DMS53 (cell line): ENCODE measurements at places on chromosomes 16 and 17.

GRCh38 chr17:6701719-6702118, 11.4 kb downstream of the SLC13A5 start:
- DNase-seq = peak; percentile 42

DNA sequence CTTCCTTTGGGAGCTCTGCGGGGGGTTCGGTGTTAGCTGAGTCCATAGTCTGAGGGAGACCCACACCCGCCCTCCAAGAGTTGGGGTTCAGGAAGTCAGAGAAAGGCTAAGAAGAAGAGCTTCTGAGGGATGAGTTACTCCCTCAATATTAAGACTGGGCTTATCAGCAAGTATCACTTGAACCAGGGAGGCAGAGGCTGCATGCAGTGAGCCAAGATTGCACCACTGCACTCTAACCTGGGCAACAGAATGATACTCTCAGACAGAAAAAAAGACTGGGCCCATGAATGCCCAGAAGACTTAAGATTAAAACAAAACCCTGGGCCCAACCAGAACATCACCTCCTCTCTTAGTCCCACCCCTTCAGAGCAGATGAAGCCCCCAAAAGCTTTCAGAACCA, 6.0 kb downstream of the NKIRAS2 start:
- DNase-seq = no peak

DNA sequence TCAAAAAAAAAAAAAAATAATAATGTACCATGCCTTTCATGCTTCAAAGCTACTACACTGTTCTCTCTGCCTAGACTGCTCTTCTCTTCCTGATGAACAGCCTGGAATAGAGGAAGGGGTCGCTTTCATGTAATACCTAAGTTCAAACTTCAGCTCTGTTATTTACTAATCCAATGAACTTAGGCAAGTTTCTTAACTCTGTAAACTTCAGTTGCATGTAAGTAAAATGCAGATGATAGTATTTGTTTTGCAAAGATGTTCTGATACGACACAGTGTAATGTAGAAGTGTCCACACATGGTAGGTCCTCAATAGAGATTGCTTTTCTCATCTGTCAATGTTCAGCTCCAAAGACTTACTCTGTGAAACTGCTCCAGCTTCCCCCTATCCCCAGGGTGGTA, 6.6 kb downstream of the COA3 start:
- DNase-seq = no peak

DNA sequence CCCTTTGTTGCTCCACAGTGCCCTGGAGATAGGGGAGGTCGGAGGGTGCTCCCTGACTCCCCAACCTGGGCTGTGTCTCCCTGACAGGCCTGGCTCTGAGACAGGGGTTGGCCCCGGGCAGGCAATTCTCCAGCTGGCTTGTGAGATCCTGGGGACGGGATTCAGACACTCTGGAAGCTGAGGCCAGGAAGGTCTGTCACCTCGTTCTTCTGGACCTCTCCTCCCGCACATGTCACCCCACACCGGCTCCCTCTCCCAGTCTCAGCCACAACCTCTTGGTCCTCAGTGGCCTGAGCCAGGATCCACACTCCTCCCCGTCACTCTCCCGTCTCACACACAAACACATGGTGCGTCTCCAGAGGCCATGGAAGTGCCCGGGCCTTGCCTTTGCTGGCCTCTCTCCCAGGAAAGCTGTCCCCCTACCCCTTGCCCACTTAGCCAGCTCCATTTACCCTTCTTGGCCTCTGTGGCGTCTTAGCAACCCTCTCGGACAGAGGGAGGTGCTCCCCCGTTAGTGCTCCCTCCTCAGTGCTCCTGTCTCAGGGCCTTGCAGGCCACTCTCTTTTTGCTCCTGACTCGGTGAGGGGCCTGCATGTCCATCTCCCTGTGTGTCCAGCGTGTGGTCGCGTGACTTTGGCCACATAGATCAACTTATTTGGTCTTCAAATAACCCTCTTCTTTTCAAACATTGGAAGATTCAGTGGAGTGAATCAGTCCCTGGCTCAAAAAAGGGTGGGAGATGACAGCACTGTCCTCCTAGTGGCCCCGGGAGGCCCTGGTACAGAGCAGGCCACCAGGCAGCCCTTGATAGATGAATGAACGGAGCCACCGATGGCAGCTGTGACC, 747 bp downstream of the ADGRG3 start:
- no peak for DNase-seq

DNA sequence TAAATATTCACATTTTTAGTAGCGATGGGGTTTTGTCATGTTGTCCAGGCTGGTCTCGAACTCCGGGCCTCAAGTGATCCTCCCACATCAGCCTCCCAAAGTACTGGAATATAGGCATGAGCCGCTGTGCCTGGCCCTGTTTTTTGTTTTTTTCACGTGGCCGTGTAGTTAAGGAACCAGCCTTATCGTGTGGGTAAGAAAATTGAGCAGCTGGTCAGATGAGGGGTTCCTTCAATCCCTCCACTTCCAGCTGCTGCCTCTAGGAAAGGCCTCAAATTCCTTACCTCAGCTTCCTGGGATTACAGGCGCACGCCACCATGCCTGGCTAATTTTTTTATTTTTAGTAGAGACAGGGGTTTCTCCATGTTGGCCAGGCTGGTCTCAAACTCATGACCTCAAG, 5.9 kb upstream of the DPEP2 start:
- no peak for DNase-seq

- no peak for DNase-seq
Observed at GRCh38 chr16:7182510-7183109, 150.0 kb upstream of the RBFOX1 start.

DNA sequence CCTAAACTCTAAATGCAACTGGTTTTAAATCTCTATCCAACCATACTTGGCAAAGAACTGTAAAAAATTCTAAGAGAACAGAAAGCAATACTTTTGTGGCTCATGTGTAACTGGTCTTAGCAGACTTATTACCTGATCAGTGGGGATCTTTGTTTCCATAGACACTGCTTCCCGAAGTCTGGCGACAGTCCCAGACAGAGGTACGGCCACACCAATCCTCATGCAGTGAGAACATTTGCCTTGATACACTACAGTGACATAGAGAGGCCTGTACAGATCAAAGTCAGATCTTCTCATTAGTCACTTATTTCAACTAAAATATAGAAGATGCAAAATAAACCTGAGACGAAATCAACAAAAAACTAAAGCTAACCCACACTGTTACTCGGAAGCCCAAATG, 43.9 kb downstream of the USP31 start:
- no peak for DNase-seq

- DNase-seq = peak; percentile 78
Observed at GRCh38 chr17:81994593-81995462, 17.4 kb downstream of the ASPSCR1 start.

GRCh38 chr17:4135489-4135888, 7.3 kb downstream of the ZZEF1 start:
- DNase-seq = no peak

DNA sequence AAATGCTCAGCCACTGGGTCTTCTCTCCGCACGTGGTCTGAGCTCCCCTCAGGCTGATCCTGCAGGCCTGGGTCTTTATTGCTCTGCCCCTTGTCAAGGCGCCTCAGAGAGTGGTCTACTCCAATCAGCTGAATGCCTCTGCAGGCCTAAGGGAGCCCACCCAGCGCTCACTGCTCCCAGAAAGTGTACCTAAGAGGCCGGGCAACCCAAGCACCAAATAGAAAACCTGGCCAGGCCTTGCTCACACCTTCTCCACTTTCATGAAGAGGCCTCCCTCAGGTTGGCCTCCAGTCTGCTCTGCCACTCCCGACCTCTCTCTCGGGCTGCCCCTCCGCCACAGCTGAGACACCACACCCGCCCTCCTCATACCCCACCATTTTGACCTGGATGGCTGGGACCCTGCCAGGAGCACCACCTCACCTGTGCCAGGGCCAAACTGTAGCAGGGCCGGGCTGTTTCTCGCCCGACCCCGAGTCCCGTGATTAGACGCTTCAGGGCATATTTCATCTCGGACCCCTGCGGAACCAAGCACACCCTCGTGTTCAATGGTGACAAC, 665 bp downstream of the MYBBP1A start:
- peak; percentile 31 for DNase-seq

DNA sequence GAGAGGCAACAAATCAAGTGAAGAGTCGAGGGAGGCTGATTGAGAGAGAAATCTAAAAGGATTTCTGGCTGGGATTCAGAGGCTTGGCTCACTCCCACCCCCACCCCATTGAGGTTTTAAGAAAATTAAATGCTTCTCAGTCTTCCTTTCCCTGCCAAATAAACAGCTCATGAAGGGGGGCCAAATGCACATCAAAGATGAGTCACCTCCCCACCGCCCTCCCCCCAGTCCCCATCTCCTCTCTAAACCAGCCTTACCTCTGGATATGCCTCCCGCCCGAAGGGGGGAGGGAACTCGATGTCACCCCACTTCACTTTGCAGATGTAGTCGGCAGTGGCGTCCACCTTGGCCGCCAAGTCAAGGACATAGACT, 11.6 kb downstream of the ACLY start:
- no peak for DNase-seq

- no peak for DNase-seq
Observed at GRCh38 chr16:88017587-88018101, 66.4 kb downstream of the BANP start.

GRCh38 chr17:79671085-79671694, 59.6 kb upstream of the ENPP7 start:
- DNase-seq = no peak

GRCh38 chr17:12402963-12403622, 262.6 kb upstream of the MYOCD start:
- DNase-seq = no peak

DNA sequence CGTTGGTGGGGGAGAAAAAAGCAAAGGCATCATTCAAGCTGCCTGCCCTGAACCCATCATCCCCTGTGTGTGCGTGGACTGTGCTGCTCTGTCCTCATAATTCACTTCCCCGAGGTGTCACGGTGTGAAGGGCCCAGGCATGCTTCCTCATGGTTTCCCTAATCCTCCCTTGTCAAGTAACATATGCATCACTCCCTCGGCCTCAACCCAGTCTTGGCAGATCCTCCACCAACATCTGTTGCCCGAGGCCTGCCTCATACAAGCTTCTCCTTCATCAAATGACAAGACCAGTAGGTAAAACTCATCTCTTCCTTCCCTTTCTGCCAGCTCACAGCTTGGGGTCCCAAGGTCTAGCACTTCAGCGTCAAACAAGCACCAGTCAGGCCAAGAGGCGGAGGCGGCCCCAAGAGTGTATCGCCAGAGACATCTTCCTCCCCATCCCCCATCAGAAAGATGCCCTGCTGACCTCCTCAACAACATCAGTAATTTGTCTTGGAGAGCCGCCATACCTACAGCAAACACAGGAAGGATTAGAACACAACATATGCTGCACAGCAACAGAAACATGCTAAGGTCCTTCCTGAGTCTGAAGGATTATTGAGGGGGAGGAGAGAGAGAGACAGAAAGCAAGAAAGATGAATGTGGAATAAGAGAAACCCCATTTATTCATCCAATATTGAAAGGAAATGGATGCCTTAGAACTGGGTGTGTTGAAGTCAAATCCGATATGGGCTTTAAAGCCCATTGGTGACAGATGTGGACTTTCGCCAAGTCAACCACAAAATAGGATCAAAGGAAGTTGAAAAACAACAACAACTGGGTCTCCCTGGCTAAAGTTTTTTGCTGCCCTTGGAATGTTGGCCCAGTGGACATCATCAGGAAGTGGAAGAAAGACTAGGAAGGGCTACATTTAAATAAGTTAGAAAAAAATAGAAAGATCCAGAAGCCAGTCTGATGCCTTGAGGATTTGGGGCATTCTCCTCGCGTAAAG, 38.4 kb downstream of the SOX9 start:
- peak; percentile 39 for DNase-seq

GRCh38 chr16:56192635-56192945, 1.3 kb downstream of the GNAO1 start:
- no peak for DNase-seq

GRCh38 chr17:7282752-7283321, 1.3 kb downstream of the SLC2A4 start:
- peak; percentile 42 for DNase-seq

GRCh38 chr17:57221366-57222350, 34.7 kb upstream of the MSI2 start:
- peak; percentile 1 for DNase-seq

GRCh38 chr17:71757156-71757555, 363.7 kb upstream of the SOX9 start:
- DNase-seq = no peak

DNA sequence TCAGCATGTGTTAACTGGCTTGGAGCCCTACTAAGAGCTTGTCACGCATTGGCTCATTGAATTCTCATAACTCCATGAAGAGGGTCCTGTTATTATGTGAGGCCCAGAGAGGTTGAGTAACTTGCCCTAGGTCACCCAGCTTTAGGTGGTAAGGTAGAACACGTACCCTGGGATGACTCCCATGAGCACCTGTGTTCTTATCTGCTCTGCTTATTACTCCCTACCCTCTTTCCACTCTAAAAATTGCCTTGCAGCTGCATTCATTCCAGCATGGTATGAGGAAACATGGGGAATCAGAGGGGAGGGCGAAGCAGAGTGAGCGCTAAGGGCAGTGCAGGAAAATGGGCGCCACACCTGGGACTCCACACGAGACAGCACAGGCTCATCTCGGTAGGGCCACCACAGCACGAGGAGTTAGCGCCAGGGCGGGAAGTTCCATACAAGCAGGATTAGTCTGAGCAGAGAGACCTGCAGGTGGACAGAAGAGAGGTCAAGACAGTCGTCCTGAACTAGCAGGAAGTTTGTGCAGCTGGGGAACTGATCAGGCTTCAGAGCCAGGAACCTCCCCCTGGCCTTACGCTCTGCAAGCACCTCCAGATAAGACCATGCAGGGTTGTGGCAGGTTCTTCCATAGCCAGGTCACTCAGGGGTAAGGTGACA, 10.1 kb downstream of the COPZ2 start:
- DNase-seq = peak; percentile 58

DNA sequence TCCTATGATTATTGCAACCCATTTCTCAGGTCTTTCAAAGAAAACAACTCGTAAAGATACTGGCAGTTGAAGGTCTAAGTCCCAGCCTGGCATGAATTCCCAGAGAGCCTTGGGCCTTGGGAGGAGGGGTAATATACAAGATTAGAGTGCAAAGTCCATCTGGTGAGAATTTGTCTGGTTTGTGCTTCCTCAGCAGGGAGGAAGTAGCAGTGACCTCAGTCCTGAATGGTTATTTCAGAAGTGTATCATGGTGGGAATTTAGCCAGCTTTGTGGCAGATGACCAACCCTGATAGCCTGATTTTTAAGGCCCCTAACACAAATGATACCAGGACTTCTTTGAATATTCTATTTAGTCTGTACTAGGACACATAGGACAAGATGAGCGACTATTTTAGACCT, 151.2 kb upstream of the TBX2 start:
- DNase-seq = peak; percentile 10

- no peak for DNase-seq
Observed at GRCh38 chr17:77602883-77603640, 355.4 kb upstream of the TNRC6C start.

GRCh38 chr16:24511174-24511573, 28.2 kb upstream of the RBBP6 start:
- DNase-seq = no peak

- no peak for DNase-seq
Observed at GRCh38 chr17:58153046-58153445, 4.9 kb downstream of the OR4D1 start.
